Stimulated activated naive CD4-positive, alpha-beta T cell (primary cell): ENCODE measurements at places on chromosomes 1 and 21.

GRCh38 chr1:6475381-6476133 lies 9.6 kb upstream of the TNFRSF25 start:
- peak; percentile 61 for DNase-seq

DNA sequence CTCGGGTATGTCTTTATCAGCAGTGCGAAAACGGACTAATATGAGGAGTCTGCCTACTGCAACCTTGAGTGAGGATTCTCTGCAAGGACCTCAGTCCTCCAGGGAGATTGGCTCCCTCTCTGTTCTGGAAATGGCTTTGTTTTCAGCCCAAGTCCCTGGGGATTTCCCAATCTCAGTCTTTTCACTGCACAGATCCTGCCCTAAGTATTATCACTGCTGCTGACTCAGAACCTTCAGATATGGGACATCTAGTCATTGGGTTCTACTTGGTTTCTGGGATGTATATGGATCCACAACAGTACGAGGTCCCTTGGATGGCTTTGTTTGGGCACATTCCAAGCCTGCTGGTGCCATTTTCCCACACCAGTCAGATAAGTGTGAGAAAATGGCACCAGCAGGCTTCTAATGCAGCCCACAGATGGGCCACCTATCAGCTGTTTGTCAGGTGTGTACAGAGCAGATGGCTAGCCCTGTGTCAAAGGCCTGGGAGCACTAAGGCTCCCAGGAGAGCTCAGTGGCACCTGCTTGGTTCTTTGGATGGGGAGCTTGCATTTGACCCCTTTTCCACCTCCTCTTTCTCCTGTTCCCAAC lies 27.4 kb downstream of the ELF3 start:
- no peak for DNase-seq

GRCh38 chr21:44742418-44743153 lies 31.2 kb upstream of the TSPEAR start:
- peak; percentile 33 for DNase-seq

GRCh38 chr1:113256348-113256729 lies 134.0 kb upstream of the MAGI3 start:
- DNase-seq, result no peak

DNA sequence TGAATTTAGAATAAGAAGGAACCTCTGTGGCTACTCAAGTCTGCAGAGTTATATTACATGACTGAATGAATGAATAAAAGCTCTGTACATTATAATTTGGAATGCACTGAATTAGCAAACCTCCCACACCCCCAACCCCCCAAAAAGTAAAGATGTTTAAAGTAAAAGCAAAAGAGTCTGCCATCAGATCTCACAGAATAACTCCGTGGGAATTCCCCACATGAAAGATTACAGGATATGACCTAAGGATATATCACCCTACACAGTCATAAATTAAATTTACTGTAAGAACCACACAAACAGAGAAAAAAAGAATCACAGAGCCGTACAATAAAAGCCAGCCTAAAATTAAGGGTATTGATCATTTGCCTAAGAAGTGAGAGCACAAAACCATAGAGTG lies 587.3 kb downstream of the PTPRC start:
- DNase-seq, result no peak

DNA sequence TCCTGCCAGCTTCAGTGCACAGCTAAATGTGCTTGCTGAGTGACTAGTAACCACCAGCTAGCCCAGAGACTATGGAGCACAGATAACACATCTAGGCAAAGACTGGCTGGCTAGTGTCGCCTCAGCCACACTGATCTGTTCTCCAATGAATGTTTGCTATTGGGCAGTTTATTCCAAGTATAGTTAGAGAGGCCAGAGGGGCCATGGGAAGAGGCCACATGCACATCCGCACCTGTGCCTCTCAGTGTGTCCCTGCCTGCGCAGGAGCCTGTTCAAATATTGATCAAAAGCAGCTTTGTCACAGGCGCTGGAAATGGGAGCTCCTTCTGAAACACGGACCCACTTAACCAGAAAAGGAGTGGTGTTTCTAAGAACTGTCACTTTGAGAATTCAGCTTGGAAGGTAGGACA lies 51.3 kb upstream of the ATP1A1 start:
- no peak for DNase-seq

GRCh38 chr1:177092001-177092400 lies 72.5 kb downstream of the ASTN1 start:
- no peak for DNase-seq

- peak; percentile 66 for DNase-seq
Measured at GRCh38 chr1:37673920-37674319, 18.4 kb upstream of the CDCA8 start.

DNA sequence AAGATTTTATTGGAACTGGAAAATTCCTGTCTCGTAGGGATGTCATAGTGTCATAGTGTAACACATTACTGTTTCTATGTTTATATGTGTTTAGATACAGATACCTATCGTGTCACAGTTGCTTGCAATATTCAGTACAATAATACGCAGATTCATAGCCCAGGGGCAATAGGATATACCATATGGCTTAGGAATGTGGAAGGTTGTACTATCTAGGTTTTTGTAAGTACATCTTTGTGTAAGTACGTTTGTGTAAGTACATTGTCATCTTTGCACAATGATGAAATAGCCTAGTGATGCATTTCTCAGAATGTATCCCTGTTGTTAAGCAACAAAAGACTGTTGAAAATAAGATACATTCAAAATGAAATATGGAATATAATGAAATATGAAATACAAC lies 68.9 kb downstream of the CAMTA1 start:
- no peak for DNase-seq

- no peak for DNase-seq
Measured at GRCh38 chr1:230902349-230902923, 34.1 kb upstream of the C1orf198 start.
